ENCODE measurements at places on chromosomes 13 and 19.
A peak's percentile ranks its signal among the peaks of the same experiment; 100 is the strongest.

DNA sequence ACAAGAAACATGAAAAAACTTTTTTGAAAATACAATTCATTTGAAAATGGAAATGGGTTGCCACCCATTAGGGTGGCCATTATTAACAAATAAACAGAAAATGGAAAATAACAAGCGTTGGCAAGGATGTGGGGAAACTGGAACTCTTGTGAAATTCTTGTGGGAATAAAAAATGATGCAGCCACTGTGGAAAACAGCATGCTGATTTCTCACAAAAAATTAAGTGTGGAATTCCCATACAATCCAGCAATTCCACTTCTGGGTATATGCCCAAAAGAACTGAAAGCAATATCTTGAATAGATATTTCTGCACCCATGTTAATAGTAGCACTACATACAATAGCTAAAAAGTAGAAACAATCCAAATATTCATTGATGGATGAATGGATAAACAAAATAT, 165.2 kb downstream of the DCLK1 start:
- DNase-seq, result no peak

DNA sequence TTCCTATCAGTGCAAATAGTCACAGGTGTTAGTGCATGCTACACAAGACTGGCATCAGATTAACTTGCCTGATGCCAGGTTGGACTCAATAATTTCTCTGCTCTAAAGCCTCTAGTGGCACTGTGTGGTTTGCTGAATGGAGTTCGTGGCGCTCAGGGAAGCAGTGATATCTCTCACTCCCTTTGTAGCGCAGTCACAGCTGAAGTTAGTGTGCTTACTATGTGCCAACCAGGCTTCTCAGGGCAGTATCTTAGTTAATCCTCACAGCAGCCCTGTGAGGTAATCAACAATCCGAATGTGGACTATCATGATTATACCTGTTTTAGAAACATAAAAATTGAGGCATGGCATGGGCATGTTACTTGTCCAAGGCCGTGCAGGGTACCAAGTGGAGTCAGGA, 190.3 kb downstream of the LMO7 start:
- DNase-seq, result no peak

- DNase-seq, result no peak
Measured at GRCh38 chr13:32438871-32439270, 10.9 kb upstream of the N4BP2L1 start.

- DNase-seq, result no peak
Measured at GRCh38 chr13:73922493-73923393, 211.5 kb downstream of the KLF12 start.

DNA sequence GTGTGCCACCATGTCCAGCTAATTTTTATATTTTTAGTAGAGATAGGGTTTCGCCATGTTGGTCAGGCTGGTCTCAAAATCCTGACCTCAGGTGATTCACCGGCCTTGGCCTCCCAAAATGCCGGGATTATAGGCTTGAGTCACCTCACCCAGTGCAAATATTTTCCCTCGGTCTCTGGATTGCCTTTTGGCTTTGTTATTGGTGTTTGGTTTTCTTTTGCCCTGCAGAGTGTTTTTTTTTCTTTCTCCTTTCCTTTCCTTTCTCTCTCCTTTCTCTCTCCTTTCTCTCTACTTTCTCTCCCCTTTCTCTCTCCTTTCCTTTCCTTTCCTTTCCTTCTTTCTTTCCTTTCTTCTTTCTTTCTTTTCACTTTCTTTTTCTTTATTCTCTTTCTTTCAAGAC, 33.2 kb downstream of the KDM4B start:
- DNase-seq, result no peak

GRCh38 chr19:2054763-2055162, 3.7 kb upstream of the MKNK2 start:
- no peak for DNase-seq

- no peak for DNase-seq
Measured at GRCh38 chr19:46644720-46645119, 8.7 kb upstream of the GNG8 start.

GRCh38 chr19:49455773-49456172, 2.7 kb downstream of the ALDH16A1 start:
- no peak for DNase-seq

- DNase-seq, result no peak
Measured at GRCh38 chr13:97426695-97427094, 7.3 kb upstream of the RAP2A start.

DNA sequence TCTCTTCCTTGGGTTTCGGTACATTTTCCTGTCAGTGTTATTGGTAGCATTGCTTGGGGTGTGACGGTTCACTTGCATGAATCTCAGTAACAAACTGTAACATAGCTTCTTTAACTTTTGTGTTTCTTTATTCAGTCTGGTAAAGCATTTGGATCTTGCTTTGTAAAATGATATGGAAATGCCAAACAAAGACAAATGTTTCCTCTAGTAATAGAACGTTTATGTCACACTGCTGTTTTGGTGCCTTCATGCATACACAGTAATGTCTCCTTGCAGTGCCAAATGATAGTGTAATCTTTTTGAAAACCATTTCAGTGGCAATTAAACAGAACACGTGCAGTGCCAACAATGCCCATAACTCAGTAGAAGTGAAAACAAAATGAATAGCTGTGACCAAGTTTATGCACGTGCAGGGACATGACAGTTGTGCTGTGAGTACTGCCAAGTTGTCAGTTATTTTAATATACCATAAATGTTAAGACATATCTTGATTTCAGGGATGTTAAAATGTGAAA, 110.8 kb downstream of the RXFP2 start:
- DNase-seq, result no peak

GRCh38 chr13:24692561-24692960, 12.4 kb downstream of the ATP12A start:
- no peak for DNase-seq

DNA sequence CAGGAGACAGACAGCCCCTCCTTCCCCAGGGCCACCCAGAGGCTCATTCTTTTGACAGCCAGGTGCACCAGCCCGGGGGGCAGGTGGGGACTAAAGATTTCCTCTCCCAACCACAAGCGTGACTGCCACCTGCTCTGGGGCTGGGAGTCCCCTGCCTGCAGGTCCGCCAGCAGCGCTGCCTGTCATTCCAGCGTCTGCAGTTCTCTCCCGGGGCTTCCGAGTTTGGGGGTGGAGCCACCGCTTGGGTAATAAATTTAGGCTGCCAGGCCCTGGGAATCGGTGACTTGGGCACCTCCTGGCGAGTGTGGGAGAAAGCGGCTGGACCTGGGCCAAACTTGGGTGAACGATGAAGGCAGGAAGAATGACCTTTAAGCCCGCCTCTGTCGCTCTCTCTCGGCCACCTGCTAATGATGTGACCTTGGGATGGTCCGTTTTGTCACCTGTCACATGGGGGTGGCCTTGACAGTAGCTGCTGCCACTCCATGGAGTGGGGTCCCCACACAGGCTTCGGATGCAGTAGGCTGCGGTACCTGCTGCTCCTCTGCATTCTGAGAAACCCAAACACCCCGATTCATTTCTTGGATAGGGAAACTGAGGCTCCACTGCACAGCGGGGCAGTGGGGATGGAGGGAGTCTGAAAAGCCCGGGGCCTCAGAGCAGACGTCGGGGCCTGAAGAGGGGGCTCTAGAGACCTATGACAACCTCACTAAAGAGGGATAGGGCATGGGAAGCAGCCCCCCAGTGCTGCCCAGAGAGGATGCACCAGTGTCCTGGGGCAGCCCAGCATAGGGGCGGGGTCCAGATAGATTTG, 12.8 kb downstream of the FUT6 start:
- DNase-seq, result peak; percentile 22

GRCh38 chr19:6270076-6270745, 9.6 kb downstream of the MLLT1 start:
- DNase-seq, result no peak

DNA sequence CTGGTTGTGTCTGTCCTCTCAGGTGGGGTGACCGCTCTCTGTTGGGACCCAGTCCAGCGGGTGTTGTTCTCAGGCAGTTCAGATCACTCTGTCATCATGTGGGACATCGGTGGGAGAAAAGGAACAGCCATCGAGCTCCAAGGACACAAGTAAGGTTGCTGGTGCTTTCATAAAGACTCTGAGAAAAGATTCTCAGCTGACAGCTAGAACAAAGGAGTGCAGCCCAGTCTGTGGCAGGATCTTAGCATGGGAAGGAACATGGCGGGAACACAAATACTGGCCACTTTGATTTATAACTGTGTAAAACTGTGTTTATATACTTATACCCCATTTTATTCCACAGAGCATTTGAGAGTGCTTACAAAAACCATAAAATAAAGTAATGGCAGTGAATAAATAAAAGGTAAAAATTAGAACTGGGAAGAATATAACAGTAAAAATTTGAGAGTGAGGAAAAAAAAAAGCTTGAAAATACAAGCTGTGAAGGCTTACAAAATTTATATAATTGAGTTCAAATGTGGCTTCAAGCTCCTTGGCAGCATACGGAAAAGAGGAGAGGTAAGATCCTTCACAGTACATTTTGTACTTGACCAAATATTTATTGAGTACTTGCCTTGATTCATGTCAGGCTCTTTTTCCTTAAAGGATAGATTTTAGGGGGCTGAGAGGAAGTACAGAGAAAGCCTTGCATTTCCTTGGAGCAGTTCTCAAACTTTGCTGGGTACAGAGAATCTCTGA, 64.8 kb downstream of the DHRS12 start:
- no peak for DNase-seq

- no peak for DNase-seq
Measured at GRCh38 chr13:110657196-110657595, 41.9 kb downstream of the NAXD start.

DNA sequence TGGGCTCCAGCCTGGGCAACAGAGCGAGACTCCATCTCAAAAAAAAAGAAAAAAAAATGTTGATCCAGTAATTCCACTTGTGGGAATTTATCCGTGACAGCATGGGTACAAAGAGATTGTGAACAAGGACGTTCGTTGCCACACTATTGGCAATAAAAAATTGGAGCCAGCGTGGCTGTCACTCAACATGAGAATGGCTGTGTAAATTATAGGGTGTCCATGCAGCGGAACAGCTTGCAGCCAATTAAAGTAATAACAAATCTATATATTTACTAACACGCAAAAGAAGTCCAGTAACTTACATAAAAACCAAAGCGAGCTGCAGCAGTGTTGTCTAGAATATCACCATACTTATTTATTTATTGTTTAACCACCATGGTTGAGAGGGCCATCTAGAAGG, 19.3 kb downstream of the DPF1 start:
- no peak for DNase-seq

- DNase-seq, result no peak
Measured at GRCh38 chr19:13023656-13024055, 28.4 kb downstream of the NFIX start.

GRCh38 chr19:15124572-15125231, 17.5 kb downstream of the SYDE1 start:
- DNase-seq, result no peak

GRCh38 chr13:110652764-110653163, 37.4 kb downstream of the NAXD start:
- DNase-seq, result no peak

- no peak for DNase-seq
Measured at GRCh38 chr13:67001363-67001762, 228.8 kb downstream of the PCDH9 start.

DNA sequence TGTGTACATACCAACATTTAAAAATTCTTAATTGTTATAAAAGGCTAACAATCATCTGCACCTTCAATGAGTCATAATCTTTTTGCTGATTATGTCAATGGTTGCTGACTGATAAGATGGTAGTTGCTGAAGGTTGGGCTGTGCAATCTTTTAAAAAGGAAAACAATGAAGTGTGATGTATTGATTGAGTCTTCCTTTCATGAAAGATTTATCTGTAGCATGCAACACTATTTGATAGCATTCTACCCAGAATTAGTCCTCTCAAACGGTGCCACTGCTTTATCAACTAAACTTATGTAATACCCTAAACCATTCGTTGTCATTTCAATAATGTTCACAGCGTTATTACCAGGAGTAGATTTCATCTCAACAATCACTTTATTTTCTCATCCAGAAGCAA, 2360.6 kb downstream of the PCDH9 start:
- DNase-seq, result no peak

- DNase-seq, result no peak
Measured at GRCh38 chr13:37884674-37885073, 15.1 kb upstream of the TRPC4 start.

Measured in activated T-cell treated with anti-CD3 and anti-CD28 coated beads, Interleukin-2, amount 50 U/mL, for 72 hours (primary cell).